H1 (cell line): ENCODE measurements at places on chromosomes 16 and 17.

- DNase-seq: peak; percentile 92
These were observed 7.6 kb downstream of the RUNDC3A start for GRCh38 chr17:44315760-44316731.

DNA sequence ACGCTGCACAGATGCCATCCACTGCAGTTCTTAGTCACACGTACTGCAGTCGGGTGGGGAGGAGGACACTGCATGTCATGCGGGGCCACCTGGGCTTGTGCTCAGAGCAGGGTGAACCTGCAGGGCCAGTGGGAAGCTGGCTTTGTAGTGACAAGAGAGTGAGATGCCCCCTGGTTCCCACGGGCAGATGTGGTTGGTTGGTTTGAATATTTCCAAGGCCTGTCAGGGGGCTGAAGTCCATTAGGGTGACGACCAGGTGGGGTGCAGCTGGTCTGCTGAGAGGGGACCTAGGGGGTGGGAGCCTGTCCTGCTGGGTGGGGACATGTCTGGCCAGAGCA is 14.3 kb downstream of the ZNF213 start:
- DNase-seq: no peak

DNA sequence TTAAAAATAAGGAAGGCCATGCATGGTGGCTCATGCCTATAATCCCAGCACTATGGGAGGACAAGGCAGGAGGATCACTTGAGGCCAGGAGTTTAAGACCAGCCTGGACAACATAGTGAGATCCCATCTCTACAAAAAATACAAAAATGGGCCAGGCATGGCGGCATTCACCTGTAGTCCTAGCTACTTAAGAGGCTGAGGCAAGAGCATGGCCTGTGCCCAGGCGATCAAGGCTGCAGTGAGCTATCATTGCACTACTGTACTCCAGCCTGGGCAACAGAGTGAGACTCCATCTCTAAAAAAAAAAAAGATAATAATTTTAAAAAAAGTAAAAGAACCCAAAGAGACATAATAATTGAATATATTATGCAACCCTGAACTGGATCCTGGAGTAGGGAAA is 83.6 kb upstream of the ZNF423 start:
- DNase-seq: no peak

GRCh38 chr17:39517224-39517623 is 55.9 kb downstream of the CDK12 start:
- no peak for DNase-seq

DNA sequence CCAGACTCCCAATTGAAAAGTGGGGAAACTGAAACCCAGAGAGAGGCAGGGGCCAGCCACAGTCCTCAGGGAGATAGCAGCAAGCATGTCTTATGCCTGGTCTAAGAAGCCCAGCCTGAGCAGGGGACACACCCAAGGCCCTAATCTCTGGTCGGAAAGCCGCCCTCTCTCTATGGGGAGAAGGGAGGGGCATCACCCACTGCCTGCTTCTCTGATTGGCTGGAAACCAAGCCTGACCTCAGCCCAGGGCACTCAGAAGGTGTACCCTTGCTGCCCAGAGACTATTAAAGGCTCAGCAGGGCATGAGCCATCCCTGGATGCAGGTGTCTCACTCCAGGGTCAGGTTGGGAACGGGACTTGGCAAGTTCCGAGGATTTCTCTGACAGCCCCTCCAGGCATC is 5.7 kb upstream of the KRT13 start:
- DNase-seq: no peak

- DNase-seq: no peak
These were observed 31.7 kb downstream of the SOCS1 start for GRCh38 chr16:11224096-11224893.

- peak; percentile 67 for DNase-seq
These were observed 366.3 kb upstream of the XYLT1 start for GRCh38 chr16:17836868-17837602.

- no peak for DNase-seq
These were observed 12.9 kb downstream of the ZNRF1 start for GRCh38 chr16:75011634-75012307.

GRCh38 chr16:57357330-57358085 is 1.1 kb upstream of the CCL22 start:
- DNase-seq: no peak

DNA sequence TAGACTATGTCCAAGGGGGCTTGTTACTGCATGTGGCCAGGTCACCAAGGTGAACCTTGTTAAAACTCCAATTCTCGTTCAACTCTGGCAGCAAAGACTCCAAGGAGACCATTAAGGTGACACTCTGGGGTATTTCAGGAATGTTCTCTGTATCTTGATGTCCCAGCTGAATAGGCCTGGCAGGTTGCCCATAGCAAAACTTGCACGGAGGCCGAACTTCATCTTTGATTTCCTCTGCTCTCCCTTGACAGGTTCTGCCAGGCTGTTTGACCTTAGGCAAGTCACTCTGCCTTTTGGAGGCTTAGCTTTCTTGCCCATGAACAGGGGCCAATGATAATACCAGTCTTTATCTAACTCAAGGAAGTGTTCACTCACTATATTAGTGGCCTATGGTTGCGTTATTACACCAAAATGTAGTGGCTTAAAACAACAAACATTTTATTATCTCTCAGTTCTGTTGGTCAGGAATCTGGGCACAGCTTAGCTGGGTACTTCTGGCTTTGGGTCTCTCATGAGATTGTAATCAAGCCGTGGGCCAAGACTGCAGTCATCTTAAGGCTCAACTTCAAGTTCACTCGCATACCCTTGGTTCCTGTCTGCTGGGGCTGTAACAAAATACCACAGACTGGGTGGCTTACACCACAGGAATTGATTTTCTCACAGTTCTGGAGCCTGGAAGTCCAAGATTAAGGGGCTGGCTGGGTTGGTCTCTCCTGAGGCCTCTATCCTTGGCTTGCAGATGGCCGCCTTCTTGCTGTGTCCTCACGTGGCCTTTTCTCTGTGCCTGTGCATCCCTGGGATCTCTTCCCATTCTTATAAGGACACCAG is 168.5 kb downstream of the UTP18 start:
- no peak for DNase-seq

- no peak for DNase-seq
These were observed 165.4 kb downstream of the AIPL1 start for GRCh38 chr17:6269478-6269877.

DNA sequence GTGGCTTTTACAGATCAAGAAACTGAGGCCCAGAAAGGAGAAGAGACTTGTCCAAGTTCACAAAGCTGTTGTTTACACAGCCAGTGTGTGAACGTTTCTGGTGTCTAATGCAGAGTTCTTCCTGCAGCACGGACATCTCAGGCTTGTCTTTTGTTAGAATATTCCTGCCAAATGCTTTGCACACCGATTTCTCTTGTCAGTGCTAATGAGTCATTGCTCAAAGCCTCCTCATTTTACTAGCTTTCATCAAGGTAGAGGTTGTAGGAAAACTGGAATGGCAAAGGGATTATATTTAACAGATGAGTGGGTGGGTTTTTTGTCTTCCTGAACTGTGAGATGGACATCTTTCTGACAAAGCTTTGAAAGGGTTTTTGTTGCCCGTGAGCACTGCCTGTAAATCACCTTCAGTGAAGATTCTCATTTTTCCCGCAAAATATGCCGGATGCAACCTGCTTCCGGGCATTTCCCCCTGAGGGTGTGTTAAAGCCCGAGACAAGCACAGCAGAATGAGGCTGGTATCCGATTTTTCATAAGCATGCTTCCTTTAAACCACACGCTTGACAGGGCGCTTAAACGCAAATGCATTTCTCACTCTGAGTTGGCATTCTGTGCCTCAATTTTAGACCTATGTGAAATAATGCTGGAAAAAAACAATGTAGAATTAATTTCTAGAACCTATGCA is 14.7 kb downstream of the PMM2 start:
- no peak for DNase-seq

GRCh38 chr16:71352466-71352865 is 6.1 kb upstream of the CALB2 start:
- no peak for DNase-seq

DNA sequence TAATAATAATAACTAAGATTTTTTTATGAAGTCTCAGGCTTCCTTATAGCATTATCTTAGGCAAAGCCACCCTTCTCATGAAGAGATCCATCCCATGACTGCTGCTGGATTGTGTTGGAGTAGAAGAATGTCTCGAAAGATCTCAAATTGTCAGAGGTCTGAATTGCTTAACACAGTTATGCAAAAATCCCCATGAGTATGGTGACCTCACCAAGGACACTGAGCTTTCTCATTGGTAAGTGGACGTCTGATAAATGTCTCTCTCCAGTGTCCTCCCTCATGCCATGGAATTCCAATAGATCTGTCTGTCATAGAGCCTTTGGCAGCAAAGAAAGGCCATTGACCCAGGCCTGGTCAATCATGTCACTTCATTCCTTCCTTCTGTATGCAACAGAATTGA is 264.5 kb downstream of the CDH11 start:
- DNase-seq: no peak

- DNase-seq: no peak
These were observed 51.9 kb downstream of the ZZEF1 start for GRCh38 chr17:4090898-4091297.

GRCh38 chr16:578870-579405 is 9.2 kb downstream of the PIGQ start:
- peak; percentile 64 for DNase-seq

DNA sequence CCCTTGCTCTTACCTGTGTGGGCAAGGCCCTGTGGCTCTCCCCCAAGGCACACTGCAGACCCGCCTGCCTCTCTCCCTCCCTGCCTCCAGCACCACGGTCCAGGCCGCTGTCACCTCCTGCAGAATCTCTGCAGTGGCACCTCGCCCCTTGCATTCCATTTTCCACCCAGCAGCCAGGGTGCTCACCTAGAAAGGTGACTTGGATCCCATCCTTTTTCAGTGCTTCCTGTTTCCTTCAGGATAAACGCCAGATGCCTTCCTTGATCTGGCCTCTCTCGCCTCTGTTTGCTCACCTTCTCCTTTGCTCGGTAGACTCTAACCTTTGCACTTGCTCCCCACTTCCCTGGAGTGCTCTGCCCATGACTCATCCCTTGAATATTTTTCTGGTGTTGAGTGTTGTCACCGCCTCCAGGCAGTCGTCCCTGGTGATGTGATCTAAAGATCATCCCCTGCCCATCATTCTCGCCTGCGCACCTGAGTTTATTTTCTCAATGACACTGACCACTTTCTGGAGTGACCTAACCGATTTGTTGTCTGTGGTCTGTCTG is 79.2 kb upstream of the LGALS9 start:
- no peak for DNase-seq

DNA sequence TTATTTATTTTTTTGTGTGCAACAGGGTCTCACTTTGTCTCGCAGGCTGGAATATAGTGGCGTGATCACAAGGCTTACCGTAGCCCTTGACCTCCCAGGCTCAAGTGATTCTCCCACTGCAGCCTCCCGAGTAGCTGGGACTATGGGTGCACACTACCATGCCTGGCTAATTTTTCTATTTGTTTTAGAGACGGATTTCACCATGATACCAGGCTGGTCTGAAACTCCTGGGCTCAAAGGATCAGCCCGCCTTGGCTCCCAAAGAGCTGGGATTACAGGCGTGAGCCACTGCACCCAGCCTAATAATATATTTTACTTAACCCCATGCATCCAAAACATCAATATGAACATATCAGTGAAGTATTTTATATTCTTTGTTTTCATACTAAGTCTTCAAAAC is 2.0 kb downstream of the CCDC200 start:
- DNase-seq: peak; percentile 11

- DNase-seq: no peak
These were observed 6.6 kb downstream of the DHODH start for GRCh38 chr16:72015124-72015523.

GRCh38 chr17:4533523-4534504 is 21.4 kb downstream of the MYBBP1A start:
- DNase-seq: no peak

- no peak for DNase-seq
These were observed 80.2 kb downstream of the DYNLRB2 start for GRCh38 chr16:80620736-80621605.
